Activated CD4-positive, alpha-beta T cell treated with anti-CD3 and anti-CD28 coated beads, Interleukin-2, amount 10 ng/mL, durations not matched to agents 24 days and 14 days (primary cell): ENCODE measurements at places on chromosomes 6 and 20. TPM values are rescaled to one million over a fixed set of nuclear protein-coding genes. Genes with fewer than 3 reads are reported as not detected.

DNA sequence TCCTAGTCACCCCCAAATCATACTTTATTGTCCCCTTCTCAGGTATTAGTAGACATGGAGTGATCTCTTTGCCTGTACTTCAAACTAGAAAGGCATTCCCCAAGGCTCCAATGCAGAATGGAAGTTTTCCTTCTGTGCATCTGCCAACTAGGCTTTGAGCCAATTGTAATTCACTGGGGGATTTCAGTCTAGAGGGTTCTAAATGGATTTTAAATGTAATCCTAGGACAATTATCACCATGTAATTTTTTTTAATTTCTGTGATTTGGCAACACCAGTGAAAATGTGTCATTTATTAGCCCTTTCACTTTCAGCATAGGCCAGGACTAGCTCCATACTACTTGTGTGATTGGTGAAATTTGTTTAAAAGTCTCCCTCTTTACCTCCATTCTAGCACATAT is 557.6 kb upstream of the MARCKS start:
- DNase-seq, result no peak

Gene SLC18B1
- total RNA-seq, result 3.3 and 3.8 TPM in 2 replicates

Gene KCNK15
- 0.44 and 0.76 TPM in 2 replicates for total RNA-seq

Gene DACT2
- total RNA-seq, result 1.8 and 1.9 TPM in 2 replicates

Gene PPP1R14C
- total RNA-seq, result 0.19 and 0.21 TPM in 2 replicates
